Right lung (tissue), 10 donors: ENCODE measurements at places on chromosomes 4 and X. TPM values are rescaled to one million over a fixed set of nuclear protein-coding genes. Genes with fewer than 3 reads are reported as not detected.

GRCh38 chrX:120311727-120312063 lies 434 bp upstream of the TMEM255A start:
- no peak for DNase-seq

- no peak for DNase-seq
Observed at GRCh38 chr4:35772291-35772690, 472.0 kb downstream of the ARAP2 start.

GRCh38 chr4:34365946-34366345 lies 1878.4 kb downstream of the ARAP2 start:
- no peak for DNase-seq

GRCh38 chr4:55948726-55949481 lies at the start of gene CEP135:
CEP135 (plus strand) TSS chr4:55948945; CDS start chr4:55952131, 3,186 bp downstream.
- peak; percentile 95 for DNase-seq

GUCY1A1 gene
- polyA plus RNA-seq = 157 TPM
